Activated CD8-positive, alpha-beta memory T cell treated with anti-CD3 and anti-CD28 coated beads for 48 hours (primary cell): ENCODE measurements at places on chromosomes 7 and 10.

DNA sequence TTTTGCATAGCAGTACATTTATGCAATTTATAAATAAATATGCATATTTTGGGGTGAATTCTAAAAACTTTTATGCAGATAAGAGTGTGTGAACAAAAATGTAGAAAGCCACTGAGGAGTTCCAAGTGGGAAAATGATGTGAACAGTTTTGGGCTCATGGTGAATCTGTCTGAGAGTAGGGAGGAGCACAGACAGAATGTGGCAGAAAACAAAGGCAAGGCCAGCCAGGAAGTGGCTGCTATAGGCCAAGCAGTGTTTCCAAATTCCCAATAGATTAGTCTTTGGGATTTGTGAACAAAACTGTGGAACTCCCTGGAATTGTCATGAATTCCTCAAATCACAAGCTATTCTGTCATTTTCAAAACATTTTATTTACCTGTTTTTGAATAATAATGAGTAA, 73.6 kb upstream of the AMPH start:
- no peak for DNase-seq

GRCh38 chr10:75967491-75967890, 536.1 kb downstream of the LRMDA start:
- DNase-seq = no peak

DNA sequence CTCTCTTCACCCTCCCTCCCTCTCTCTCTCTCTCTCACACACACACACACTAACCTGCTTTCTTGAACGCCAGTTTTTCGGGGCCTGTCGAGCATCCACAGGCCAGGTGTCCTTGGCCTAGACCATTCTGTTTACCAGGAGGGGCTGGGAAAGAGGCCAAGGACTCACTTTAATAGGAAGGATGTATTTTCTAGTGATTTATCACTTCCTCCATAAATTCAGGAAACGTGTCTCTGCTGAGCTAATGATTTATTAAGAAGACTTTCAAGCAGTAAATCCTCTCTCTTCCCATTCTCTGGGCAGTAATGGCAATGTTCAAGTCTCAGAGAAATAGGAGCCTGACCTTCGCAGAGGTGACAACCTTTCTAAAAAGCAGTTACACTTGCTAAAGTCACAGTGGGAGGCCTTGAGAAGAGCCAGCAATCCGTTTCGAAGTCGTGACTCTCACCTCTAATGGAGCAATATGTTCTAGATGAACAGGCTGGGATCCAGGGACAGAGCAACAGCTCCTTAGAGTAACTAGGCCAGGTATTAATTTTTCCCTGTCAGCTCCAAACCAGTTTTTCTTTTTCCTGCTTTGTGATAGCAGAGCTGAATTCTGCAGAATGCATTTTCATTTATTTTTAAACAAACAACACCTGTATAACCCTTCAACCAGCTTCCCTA, 1357.5 kb upstream of the SORCS1 start:
- no peak for DNase-seq

- no peak for DNase-seq
These were observed 5.3 kb upstream of the LRRC61 start for GRCh38 chr7:150317748-150318444.

- DNase-seq = no peak
These were observed 22.9 kb upstream of the GPR22 start for GRCh38 chr7:107446988-107447387.

- DNase-seq = no peak
These were observed 51.1 kb downstream of the JMJD1C start for GRCh38 chr10:63414481-63415260.

DNA sequence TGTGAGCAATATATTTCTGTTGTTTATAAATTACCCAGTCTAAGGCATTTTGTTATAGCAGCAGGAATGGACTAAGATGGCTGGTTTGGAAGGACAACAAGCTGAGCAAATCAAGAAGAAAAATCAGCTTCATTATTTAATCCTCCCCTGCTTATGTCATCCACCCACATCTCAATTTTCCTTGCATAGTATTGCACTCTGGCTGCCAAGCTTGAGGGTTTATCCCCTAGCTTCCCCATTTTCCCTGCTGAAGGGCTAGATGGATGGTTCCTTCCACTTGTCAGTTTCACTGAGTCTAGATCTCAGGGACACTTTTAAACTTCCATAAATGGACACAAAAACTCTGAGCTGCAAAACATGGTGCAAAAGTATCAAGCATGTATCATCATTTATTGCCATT, 75.2 kb upstream of the LAMB4 start:
- no peak for DNase-seq

DNA sequence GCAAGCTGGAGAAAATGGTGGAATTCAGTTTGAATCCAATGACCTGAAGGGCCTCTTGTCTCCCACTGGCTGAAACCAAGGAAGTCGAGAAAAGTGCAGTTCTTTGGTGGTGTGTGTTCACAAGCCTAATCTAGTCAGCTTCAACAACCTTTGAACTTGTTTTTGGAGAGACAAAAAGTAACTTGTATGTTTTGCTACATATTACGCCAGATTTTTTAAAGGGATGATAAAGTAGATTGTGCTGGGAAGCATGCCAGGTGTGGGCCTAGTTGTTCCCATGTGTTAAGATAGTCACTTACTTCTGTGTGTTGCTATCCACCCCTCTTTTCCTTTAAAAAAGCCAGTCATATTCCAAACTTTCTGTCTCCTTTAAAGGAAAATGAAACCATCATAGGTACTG, 79.7 kb upstream of the FAM3C start:
- no peak for DNase-seq

GRCh38 chr10:14032406-14032998, 298.2 kb downstream of the FRMD4A start:
- peak; percentile 38 for DNase-seq

DNA sequence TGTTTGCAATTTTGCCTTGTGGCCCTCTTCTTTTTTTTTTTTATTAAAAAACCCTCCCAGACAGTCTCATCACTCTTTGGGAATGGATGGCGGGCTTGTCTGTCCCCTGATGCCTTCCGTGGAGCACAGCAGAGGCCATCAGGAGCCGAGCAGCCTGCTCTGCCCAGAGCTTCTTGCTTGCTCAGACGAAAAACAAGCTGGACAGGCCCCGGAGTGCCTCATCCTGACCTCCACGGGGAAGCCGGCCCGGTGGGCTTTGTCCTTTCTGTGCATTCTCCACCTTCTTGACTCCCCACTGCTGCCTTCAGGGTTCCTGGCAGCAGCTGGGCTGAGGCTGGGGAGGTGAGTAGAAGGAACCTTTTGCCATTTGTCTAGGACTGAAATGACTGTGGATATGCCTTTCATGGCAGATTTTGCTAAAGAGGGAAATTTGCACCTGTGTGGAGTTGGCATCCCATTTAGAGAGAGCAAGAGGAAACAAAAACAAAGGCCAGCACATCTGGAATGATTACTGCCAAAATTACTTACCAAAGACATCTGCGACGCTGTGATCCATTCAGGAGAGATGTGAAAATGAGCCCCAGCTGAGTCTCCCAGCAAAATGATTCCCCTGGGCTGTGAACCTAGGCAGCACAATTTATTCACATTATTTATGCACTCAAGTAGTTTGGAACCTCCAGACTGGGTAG, 108.3 kb downstream of the AOAH start:
- no peak for DNase-seq

- peak; percentile 61 for DNase-seq
These were observed 46.2 kb downstream of the RGS10 start for GRCh38 chr10:119496273-119496672.

GRCh38 chr10:60597513-60597912, 180.8 kb upstream of the CDK1 start:
- no peak for DNase-seq

DNA sequence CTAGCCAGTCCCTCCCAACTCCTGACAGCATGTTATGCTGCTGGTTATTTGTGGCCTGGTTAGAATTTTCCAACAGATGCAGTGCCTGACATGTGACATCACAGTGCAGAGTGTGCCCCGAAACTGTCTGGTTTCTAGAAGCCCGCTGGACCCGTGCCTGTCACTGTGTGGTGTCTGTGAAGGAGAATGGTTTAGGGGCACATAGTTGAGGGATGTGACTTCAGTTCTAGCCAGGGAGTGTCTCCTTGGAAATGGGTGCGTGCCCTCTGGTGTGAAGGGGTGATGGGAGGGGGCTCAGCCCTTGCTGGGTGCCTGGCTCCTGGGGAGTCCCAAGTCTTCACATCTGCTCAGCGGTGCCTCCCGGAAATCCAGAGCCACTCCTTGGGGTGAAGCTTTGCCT, 303.6 kb downstream of the GLRX3 start:
- DNase-seq = no peak

DNA sequence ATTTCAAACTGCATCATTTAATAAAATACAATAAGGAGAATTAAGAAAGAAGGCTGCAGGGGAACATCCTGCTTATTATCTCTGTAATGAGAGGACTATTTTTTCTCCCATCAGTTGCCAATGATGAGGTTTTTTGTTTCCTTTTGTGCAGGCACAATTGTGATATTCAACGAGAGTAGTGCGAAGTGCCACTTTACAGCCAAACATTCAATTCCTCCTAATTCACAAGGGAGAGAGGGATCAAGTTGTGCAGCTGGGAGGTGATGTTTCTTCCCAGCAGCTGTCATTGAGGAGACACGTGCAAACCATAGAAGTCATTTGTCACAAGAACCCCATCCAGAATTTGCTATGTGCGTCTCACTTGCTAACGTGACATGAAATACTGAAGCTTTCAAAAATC, 81.6 kb upstream of the ICA1 start:
- DNase-seq = no peak
